Stimulated activated CD8-positive, alpha-beta memory T cell treated with anti-CD3 and anti-CD28 coated beads, Interleukin-15, amount 100 ng/mL, for 24 hours (primary cell): ENCODE measurements at places on chromosomes 12 and 14.

DNA sequence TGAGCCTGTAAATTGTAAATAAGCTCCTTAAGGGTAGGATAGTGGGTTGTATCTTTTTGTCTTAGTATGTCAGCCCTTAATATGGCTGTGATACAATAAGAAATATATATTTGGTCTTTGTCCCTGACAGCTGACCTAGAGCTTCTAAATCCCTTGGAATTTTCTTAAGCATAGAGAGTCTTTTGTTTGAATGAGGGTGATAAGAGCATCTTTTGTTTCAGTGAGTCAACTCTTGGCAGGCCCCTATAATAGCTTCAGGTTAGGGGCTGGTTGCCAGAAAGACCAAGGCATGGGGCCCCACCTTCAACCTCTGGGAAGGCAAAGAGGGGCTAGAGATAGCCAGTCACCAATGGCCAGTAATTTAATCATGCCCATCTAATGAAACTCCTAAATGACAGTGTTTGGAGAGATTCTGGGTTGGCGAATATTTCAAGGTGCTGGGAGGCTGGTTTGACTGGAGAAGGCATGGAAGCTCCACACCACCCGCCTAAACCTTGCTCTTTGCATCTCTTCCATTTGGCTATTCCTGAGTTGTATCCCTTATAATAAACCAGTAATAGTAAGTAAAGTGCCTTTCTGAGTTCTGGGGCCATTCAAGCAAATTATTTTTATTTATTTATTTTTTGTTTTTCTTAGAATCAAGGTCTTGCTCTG lies 10.5 kb downstream of the PALS1 start:
- no peak for DNase-seq

GRCh38 chr12:75951399-75952278 lies 79.9 kb downstream of the PHLDA1 start:
- no peak for DNase-seq

DNA sequence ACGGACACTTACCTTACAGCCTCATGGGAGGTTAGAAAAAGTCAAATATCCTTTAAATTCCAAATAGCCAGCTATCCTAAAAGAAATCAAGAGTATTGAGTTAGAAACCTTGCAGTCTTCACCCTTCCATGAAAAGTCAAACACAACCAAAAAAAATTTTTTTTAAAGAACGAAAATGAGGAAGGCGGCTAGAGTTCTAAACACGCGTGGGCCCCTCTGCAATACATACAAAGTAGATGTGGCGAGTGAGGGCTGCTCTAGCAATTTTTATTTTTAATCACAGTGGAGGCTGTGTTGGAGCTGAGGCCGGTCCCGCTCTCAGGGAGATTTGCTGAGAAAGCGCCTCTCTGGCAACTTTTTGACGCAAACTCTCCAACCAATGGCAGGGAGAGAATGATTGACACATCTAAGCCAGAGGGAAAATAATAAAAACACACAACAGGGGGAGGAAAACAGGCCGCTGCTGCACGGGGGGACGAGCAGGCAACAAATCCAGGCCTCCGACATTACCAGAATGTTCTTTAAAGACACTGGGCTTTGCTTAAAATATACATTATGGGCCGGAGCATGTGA lies at the start of gene OTX2:
Gene OTX2, minus strand, starts transcription at position 333 of the 573 bp plus-strand sequence. CDS start 5,023 bp downstream, outside the sequence.
- no peak for DNase-seq

DNA sequence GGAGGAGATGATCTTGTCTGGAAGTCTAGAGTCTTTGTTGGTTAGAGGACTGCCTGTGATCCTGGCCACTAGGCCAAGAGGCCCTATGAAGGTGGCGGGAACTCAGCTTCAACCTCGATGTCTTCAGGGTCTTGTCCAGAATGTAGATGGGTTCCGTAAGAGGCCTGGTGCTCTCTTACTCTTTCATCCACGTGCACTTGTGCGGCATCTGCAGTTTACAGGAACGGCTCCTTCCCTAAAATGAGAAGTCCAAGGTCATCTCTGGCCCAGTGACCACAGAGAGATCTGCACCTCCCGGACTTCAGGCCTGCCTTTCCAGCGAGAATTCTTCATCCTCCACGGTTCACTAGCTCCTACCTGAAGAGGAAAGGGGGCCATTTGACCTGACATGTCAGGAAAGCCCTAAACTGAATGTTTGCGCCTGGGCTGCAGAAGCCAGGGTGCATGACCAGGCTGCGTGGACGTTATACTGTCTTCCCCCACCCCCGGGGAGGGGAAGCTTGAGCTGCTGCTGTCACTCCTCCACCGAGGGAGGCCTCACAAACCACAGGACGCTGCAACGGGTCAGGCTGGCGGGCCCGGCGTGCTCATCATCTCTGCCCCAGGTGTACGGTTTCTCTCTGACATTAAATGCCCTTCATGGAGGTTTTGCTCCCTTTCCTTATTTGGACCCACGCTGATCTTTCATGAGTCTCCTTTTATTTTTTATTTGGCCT lies 17.7 kb downstream of the WNT5B start:
- no peak for DNase-seq

DNA sequence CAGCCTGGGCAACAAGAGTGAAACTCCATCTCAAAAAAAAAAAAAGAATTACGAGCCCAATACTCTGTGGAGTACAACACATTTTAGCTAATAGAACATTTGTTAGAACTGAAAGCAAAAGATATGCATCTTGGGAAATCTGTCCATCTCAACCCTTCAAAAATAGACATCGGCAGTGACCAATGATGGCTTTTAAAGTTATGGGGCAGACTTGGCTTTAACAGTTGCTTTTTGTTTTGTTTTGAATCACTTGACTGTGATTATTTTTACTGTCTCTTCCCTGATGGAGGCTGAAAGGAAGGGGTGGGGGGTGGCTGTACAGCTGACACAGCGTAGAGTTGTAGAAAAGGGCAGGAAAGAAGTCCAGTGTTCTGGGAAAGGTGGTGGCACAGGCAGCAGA lies 2.2 kb downstream of the FKBP11 start:
- no peak for DNase-seq

DNA sequence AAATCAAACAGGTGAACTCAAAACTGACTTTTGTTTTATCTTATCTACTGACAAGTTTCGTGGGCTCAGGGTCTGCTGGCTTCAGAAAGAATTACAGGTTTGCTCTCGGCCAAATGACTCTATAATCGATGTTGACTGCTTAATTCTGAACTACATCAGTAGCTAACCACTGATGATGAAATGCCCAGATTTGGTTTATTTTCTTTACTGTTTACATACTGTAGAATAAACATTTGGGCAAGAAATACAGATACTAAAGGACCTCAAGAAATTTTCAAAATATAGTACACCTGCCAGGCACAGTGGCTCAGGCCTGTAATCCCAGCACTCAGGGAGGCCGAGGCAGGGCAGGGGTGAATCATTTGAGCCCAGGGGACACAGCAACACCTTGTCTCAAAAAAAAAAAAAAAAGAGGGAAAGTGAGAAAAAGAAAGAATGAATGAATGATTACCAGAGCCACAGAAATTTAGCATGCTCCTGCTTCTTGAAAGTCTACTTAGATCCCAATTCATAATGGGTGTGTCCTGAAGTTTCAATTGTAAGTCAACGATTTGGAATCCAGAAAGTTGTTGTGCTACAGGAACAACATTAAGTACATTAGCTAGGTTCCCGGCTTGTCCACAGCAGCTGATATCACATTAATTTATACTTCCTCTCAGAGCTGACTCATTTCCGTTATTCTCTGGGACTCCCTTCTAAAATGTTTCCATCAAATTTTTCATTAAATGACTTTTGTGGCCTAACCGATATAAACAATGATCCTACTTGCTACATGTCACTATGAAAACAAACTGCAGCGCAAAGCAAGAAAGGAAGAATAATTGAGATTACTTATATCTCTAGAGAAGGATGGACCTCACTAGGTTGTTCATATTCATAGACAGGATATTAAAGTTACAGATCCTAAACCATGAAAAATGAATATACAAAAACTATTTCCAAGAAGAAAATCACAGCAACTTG lies 134.3 kb downstream of the MED13L start:
- DNase-seq: no peak

GRCh38 chr14:34623506-34623905 lies 6.4 kb downstream of the SNX6 start:
- no peak for DNase-seq

GRCh38 chr12:68245180-68246021 lies 8.0 kb downstream of the IL22 start:
- no peak for DNase-seq

- no peak for DNase-seq
Measured at GRCh38 chr14:78202163-78202562, 32.0 kb downstream of the NRXN3 start.

- DNase-seq: no peak
Measured at GRCh38 chr12:53854701-53855316, 83.8 kb upstream of the HOXC13 start.

GRCh38 chr14:61080591-61081010 lies 99.6 kb downstream of the SLC38A6 start:
- no peak for DNase-seq

DNA sequence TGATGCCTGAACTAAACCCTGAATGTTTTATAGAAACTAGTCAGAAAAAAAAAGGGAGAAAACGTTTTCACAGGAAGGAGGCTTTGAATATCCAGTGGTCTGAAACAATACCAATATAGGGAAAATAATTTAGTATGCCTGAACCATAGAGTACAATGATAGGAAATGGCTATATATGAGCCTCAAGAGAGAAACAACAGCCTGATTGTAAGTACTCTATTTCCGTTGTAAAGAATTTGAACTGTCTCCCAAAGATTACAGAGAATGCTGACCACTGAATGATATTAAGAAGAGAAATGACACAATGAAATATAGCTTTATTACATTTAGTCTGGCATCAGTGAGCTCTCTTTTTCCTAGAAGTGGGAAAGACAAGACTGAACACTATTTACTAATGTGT lies 5.5 kb upstream of the GABARAPL1 start:
- no peak for DNase-seq

DNA sequence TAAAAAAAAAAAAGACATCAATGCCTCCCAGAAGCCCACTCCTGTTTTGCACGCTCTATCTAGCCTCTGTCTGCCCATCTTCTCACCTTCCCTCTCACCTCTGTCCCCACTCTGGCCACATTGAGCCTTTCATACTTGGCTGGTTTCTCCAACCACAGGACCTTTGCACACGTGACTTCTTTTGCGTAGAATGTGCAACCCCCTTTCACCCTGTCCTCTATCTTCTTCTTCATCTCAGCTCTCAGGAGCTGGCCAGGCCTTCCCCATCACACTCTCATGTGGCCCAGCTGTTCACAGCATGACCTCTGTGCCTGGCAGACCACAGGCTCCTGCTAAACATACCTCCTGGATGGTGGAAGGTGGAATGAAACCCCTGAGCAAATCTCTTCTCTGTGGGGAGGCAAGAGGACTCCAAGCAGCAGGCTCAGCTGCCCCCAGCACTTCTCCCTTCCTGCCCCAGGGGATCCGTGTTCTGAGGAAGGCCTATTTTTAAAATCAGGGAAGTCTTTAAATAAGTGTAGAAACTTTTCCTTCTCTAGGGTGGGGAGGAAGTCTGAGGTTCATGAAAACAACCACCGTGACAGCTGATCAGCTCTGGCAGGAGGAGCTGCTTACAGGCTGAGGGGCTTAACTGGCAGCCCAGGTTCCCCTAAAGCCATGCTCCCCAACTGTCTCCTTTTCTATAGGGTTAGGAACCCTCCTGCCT lies 11.6 kb downstream of the HVCN1 start:
- no peak for DNase-seq

- DNase-seq: no peak
Measured at GRCh38 chr14:91341751-91342154, 75.9 kb downstream of the CCDC88C start.
